ENCODE measurements at places on chromosomes 5 and 9.

DNA sequence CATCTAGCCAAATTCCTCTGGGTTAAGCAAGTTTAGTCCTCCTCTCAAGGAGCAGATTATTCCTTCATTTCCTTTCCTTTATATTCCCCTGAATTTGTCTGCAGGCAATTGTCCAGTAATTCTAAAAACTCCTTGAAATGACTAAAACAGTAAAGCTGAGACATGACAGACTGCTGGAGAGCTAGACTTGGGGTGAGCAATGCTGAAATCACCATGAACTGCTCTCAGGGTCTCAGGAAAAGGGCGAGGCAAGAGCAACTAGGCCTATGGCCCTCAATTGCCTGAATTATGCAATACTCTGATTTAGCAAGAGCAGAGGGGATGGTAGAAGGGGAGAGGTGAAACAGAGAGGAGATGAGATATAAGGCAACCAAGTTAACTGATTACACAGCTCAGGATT is 172.9 kb upstream of the NREP start:
- no peak for DNase-seq

- DNase-seq = no peak
Measured at GRCh38 chr9:71549023-71549422, 219.3 kb downstream of the CEMIP2 start.

DNA sequence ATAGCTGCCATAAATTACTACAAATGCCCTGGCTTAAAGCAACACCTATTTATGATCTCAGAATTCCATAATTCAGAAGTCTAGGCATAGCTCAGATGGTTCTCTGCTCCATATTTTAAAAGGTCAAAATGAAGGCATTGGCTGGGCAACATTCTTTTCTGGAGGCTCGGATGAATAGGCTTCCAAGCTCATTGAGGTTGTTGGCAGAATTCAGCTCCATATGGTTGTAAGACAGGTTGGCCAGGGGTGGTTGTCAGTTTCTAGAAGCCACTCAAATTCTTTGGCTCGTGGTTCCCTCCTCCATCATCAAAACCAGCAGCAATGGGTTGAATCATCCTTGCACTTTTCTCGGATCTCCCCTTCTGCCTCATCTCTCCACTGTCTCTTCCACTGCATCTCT is 49.4 kb downstream of the TGFBR1 start:
- no peak for DNase-seq

- DNase-seq = no peak
Measured at GRCh38 chr9:76643399-76644117, 120.7 kb upstream of the PCA3 start.
